A549 (cell line): ENCODE measurements at places on chromosomes 11 and 22. TPM values are rescaled to one million over a fixed set of nuclear protein-coding genes. Genes with fewer than 3 reads are reported as not detected.
A peak's percentile ranks its signal among the peaks of the same experiment; 100 is the strongest.

Gene OR4A16
- polyA plus RNA-seq: not detected in 3 replicates

Gene ABTB2
- 14.4 to 18.3 TPM (median 15.4 TPM) in 3 replicates for polyA plus RNA-seq

Gene CNIH2
- polyA plus RNA-seq: 1.1 to 1.5 TPM (median 1.3 TPM) in 3 replicates

Gene RASD2
- polyA plus RNA-seq: 1.2 to 1.4 TPM (median 1.3 TPM) in 3 replicates

Gene ANKK1
- 0.03 TPM in 1 of 3 replicates, not detected in the others for polyA plus RNA-seq

Gene CDC42BPG
- 1.0 to 1.1 TPM (median 1.0 TPM) in 3 replicates for polyA plus RNA-seq

Gene TSSK2
- not detected in 3 replicates for polyA plus RNA-seq

Gene EIF1AD
- polyA plus RNA-seq: 39.8 to 44.6 TPM (median 41.0 TPM) in 3 replicates

Gene TANGO2
- polyA plus RNA-seq: 13.5 to 14.1 TPM (median 13.8 TPM) in 3 replicates

Gene P2RY2
- 6.1 to 6.4 TPM (median 6.4 TPM) in 3 replicates for polyA plus RNA-seq

Gene GRM5
- 0.01 TPM in 2 of 3 replicates, not detected in the other for polyA plus RNA-seq

Gene TBX10
- polyA plus RNA-seq: not detected in 3 replicates

DNA sequence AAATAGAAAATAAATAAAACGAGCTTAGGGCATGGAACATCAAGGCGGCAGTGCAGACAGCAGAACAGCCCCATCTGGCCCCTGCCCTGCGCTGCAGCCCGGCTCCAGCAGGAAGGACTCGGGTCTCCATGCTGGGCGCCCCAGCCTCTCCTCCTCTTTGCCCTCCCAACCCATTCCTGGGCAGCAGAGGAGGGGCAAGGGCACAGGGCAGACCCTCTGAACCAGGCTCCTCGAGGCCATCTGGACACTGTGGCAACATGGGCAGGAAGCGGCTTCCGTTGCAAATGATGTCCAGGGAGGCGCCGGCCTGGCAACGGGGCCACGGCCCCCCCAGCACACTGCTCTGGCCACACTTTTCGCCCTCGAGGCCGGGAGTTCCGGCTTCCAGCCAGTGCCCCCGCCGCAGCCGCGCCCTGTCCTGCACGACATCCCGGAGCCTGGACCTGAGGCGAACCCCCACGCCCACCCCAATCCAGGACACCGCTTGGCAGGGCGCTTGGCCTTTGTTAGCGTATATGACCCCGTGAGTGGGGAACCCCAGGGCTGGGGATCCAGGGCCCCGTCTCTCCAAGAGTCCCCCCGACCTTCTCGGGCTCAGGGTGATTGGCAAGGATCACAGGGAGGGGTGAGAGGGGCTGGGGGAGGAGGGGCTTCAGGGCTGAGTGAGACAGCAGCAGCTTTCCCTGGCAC is 192.1 kb downstream of the IGLL1 start:
- DNase-seq: no peak

DNA sequence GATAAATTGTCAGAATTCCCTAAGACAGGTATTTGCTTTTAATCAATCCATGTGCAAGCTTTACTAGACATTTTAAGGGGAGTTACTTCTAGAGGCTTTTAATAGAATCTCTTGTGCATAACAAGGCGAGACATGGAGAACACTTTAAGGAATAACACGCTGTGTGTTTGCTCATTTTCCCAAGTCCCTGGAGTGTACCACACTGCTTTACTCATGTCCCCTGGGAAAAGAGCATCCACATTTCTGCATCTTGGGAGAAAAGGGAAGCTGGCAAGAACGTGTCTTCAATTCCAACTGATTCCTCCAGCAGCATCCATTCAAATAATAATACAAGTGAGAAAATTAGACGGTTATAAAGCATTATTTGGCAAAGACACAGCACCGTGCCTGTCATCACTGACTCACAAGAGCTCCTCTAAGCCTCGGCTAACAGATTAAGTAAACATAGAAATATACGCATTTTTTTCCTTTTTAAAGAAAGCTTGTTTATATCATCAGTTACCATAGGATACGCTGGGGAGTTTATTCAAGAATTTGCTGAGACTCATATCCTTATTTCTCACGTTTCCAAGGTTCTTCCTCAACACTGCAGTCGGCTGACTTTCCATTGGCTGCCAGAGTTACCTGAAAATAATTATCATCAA is 121.5 kb downstream of the CD44 start:
- DNase-seq: peak; percentile 69

DNA sequence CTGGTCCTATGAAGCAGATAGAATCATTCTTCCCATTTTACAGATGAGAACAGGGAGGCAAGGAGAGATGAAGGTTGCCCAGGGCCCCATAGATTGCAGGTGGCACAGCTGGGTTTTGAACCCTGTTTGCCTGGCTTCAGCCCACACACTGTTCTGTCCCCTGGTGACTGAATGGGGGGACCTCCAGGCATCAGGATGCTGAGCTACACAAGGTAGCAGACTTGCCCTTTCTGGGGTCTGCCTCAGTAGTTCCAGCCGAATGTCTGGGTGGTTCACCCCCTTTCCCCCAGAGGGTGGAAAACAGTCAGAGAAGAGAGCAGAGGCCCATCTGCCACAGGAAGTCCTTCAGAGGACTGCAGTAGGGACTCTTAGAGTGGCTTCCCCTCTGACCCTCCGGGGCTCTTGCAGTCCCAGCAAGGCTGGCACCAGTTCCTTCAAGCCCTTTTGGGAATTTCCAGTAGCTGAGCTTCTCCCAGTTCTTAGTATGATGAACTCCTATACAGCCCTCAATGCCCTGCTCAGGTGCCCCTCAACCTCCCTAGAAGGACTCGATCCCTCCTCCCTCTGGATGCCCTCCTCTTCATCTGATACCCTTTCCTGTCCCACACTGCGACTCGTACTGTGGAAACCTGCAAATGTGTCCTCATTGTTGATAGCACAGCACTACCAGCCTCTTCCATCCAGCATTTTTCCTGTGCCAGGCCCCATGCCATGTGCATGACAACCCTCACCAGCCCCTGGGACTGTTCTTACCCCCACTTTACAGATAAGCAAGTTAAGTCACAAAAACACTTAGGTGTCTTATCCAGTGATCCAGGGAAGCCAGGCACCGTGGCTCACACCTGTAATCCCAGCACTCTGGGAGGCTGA is 82.8 kb downstream of the IGLL1 start:
- no peak for DNase-seq

- no peak for DNase-seq
Observed at GRCh38 chr11:117976445-117976844, 9.7 kb upstream of the IL10RA start.

DNA sequence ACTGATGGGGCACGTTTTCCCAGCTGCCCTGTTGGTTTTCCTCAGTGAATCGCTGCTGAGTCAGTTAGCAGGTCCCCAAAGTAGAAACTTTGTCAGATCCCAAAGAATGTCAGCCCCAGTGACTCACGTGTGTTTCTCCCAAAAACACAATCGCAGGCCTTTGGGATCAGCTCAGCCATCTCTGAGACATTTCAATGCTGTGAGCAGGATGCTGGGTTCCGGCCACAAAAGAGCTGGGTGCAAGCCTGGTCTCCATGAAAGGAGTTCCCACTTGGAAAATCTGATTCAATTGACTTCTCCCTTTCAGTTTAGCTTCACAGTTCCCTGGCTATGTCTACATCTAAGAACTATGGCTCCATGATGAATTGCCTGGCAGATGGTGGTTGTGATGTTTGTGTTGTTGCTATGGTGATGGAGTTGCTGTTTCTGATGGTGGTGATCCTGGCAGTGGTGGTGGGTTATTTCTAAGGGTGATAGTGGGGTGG is 28.0 kb downstream of the MYEOV start:
- no peak for DNase-seq

DNA sequence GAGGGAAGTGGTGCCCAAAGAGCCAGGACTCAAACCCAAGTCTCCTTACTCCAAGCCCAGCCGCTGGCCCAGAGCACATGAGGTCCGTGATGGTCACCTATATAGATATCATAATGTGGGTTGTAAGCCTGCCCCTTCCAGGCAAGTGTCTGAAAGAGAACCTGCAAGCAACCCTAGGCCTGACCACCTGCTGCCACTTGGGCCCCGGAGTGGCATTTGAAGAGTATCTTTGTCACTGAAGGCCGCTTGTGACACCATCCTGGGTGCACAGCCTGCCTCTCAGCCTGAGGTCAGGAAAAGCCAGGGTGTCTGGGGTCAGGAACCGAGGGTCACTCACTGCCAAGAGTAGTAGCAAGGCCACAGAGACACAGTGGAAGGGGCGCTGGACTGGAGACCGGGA is 32.4 kb downstream of the OTOG start:
- no peak for DNase-seq

DNA sequence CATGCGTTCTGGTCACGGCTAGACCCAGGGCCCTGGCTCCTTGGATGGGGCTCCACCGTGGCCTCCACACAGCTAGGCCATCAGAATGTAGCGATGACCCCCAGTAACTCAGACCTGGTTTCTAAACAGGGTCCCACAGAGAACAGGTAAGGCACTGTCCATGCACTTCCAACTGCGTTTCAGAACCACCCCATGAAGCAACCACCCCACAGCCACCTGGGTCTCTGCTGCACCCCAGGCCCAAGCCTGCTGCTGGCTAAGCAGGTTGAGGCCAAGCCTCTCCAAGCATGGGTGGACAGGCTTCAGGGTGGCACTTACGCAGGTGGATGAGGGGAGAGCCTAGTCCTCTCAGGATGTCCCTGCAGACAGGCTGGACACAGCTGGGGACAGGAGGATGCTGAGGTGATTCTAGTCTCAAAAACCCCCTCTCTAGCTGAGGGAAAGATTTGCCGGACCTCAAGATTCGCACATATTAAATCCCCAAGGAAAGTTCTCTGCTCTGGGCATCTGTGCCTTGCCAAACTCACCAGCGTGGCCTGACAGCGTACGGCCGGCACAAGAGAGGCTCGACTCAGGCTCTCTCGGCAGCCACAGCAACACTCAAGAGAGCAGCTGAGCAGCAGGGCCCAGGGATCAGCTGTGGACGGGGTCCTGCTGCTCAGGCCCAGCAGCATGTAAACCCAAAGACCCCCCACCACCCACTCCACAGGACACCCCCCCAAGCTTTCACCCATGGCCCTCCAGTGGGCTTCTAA is 141.6 kb downstream of the CRYBB2 start:
- DNase-seq: no peak

GRCh38 chr11:35893796-35894475 is 49.9 kb upstream of the LDLRAD3 start:
- no peak for DNase-seq

GRCh38 chr11:45560913-45561281 is 104.5 kb downstream of the CHST1 start:
- no peak for DNase-seq

- DNase-seq: no peak
Observed at GRCh38 chr11:70421123-70421522, 22.8 kb downstream of the CTTN start.

DNA sequence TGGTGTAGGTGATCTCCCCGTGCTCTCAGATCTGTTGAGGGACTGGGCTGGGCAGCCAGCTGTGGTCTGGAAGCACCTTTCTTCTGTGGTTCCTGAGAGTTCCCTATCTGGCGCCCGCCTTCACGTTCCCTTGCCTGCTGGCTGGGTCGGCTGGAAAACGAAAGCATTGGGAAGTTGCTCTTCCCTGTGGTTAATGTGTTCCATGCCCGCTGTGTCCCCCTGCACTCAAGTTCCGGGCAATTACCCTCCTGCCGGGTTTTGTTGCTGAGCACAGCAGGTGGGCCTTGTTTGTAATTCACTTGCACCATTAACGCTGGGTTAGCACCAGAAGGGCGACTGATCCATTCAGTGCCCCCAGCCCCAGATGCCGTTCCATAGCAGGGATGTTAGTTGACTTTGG is 134.1 kb downstream of the GRIK4 start:
- DNase-seq: no peak

DNA sequence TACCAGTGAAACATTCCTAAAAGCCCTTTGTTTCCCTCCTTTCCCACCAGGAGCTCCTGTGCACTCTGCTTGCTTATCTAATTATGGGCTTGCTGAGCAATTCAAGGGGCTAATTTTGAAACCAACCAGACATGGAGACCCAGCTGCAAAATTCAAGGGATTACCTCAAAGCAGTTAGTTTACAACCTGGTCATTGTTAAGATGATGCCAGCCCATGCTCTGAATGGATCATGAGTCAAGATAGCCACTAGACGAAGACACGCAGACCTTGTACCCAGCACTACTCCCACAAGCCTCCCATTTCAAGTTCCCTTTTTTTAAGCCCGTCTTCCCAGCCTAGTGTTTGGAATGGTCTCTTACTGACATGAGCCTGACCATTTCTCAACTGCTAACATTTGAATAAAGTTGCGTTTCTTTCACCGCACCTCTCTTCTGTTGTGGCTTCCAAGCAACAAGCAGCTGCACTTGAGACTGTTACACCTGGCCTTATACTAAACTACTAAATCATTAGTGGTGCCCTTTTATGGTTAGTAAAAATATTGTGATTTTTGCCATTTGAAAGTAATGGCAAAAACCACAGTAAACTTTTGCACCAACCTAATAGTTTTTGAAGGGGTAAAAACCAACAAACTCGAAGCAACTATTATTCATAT is 315.3 kb upstream of the LUZP2 start:
- DNase-seq: no peak

GRCh38 chr11:84022695-84023094 is 736.5 kb upstream of the CCDC90B start:
- no peak for DNase-seq

GRCh38 chr11:133895061-133895479 is 49.8 kb upstream of the SPATA19 start:
- DNase-seq: no peak

GRCh38 chr22:25282671-25283561 is 63.5 kb downstream of the CRYBB2 start:
- no peak for DNase-seq

DNA sequence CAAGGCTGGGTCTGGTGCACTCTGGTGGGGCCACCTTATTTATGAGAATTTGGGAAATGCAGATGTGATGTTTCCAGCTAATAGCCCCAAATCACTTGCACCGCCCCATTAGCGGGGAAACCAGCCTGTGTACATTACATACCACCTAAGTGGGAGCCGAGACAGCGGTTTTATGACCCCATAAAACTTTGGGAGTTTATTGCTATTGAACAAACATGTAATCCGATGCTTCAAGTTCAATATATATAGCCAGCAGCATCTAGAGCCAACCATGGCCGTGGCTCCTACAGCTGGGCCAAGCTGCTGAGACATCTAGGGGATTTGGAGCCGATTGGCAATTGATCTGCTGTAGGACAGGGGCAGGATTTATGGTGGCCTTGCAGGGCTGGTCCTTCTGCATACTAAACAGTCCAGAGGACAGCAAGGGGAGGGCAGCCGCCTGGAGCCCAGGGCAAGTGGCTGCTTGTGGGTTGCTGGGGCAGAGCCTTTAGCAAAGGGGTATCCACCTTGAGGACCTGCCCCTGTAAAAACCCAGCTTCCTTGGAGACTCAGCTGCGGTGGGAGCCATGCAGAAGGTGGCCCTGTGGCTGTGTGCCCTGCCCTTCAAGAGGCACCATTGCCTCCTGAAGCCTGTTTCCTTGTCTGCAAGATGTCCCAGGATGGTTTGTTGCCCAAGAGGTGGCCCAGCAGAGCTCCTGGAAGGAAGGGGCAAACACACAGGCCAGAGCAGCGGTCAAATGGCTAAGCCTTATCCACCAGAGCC is 47.9 kb upstream of the CCDC188 start:
- DNase-seq: no peak

DNA sequence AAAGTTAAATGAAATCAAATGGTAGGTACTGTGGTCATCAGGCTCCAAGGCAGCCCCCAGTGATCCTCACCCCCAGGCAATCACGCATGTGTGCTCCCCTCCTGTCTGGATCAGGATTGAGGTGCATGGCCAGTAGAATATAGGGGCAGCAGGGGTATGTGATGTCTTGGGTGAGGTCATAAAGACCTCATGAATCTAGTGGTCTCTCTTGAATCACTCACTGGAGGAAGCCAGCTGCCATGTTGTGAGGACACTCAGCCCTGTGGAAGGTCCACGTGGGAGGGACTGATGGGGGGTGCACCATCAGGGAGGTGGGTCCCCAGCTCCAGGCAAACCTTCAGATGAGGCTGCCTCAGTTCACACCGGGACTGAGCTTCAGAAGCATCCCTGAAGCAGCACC is 6.8 kb upstream of the IL17REL start:
- DNase-seq: no peak

- DNase-seq: no peak
Observed at GRCh38 chr11:19393941-19394340, 153.2 kb upstream of the E2F8 start.

- DNase-seq: no peak
Observed at GRCh38 chr11:11480971-11481370, 127.9 kb upstream of the CSNK2A3 start.
